ENCODE measurements at places on chromosomes 5 and 9.

DNA sequence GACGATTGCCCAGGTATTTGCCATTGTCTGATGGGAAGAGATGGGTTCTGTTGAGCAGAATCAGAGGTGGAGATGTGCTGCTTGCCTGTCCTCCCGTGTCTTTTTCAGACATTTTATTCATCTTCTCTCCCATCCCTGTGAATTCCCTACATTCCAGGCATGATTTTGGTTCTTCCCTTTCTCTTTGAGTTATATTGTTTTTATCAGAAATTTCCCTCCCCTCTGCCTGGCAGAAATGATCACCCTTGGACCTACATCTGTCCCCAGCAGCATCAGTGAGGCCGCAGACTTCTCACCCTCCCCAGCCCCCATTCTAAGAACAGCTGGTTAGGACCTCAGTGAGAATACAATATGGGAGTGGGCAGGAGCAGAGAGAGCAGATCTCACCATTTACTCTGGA is 640.2 kb downstream of the CCDC171 start:
- DNase-seq: no peak

DNA sequence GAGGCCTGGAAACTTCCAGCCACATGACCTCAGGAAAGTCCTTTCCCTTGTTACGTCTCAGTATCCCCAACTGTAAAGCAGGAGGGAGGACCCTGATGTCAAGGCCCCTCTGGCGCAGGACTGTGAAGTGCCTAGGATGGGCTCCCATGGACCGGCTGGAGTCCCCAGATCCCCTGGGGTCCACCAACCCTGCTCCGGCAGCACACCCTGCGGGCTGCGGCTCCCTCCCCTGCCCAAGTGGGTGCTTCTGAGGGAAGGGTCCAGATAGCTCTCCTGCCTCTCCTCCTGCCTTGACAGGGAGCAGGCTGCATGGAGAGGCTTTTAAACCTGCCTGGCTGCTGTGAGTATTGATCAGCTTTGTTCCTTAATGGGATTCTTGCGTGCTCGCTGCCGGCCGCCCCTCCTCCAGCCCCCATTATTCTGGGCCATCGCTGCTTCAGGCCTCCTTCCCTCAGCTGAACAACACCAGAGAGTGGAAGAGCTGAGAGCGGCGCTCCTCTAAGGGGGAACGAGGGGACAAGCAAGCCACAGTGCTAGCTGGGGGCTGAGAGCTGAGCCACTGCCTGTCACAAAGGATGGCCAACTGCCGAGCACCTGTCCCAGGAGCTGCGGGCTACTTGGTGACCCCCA is 25.6 kb upstream of the NTNG2 start:
- DNase-seq: no peak

DNA sequence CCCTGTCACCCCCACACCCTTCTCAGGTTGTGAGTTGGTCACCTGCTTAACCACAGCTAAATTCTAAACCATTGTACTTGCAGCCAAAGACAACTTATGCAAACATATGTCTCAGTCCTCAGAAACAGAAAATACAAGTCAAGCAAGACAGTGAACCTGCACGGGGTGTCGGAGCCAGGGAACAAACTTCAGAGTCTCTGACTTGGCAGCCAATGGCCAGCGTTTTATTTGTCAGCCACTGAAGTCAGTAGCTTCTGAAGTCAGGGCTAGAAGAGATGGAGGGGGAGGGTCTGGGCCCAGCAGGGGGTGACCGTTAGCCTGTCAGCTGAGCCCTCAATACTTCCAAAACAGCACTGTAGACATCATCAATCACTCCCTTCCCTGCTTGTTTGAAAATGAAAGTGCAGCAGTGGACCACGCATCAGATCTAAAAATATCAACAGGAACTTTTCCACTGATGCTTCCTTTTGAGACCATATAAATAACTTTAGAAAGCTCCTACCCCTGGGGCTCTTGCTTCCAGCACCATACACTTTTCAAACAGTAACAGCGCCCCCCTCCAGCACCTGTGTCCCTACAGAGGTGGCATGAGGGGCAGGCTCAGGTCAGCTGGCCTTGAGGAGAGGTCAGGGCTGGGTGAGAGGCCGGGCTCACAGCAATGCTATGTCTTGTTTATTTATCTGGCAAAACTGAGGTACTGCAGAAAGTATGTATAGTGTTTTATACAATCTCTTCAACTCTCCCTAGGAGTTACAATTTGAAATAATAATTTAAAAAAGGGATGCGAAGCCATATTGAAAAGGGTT is 142.5 kb downstream of the ACER2 start:
- DNase-seq: no peak

- DNase-seq: no peak
Measured at GRCh38 chr5:93598091-93599000, 15.3 kb downstream of the NR2F1 start.

DNA sequence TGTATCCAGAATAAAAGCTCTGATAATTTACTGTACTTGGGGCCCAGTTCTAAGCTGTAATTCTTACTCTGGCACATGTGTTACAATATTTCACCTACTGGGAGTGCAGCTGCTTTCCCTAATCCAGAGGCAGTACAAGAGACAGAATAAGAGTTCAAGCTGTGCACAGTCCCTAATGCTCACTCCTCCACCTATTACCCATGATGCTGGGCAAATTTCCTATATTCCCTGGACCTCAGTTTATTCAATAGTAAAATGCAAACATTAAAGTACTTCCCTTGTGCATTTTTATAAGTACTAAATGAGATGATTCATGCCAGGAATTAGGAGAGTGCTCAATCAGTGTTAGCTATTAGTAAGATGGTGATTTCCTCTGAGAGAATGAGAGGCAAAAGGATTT is 28.0 kb upstream of the TAF11L2 start:
- DNase-seq: no peak

DNA sequence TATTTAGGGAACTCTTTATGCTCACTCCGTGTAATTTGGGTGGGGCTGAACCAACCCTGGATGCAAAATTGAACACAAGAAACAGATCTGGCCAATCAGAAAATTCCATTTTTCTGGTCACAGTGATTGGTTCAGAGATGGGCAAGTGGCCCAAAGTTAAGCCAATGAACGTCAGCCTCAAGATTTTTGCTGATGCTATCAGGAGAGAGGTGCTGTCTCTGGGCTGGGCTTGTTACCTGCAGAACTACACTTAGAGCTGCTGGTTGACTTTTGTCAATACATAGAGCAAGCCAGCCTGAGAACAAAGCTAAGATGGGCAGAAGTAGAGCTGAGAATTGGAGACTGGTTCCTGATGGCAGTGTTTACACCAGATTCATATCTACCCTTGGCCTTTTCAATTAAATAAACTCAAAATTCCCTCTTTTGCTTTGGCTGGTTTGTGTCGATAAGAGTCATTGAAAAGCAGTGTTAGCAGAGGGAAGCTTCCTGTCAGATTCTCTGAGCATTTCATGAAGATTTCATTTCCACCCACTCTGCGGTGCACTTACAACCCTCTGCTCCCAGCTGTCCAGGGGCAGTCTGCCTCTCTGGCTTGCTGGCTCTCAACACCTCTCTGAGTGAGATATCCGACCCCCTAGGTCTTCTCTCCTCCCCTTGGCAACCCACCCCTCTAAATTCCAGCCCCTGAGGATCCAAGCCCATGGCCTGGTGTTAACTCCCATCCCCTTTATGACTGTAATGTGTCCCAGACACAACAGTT is 64.5 kb upstream of the PPARGC1B start:
- no peak for DNase-seq

GRCh38 chr5:119344231-119344630 is 11.6 kb upstream of the TNFAIP8 start:
- DNase-seq: no peak

DNA sequence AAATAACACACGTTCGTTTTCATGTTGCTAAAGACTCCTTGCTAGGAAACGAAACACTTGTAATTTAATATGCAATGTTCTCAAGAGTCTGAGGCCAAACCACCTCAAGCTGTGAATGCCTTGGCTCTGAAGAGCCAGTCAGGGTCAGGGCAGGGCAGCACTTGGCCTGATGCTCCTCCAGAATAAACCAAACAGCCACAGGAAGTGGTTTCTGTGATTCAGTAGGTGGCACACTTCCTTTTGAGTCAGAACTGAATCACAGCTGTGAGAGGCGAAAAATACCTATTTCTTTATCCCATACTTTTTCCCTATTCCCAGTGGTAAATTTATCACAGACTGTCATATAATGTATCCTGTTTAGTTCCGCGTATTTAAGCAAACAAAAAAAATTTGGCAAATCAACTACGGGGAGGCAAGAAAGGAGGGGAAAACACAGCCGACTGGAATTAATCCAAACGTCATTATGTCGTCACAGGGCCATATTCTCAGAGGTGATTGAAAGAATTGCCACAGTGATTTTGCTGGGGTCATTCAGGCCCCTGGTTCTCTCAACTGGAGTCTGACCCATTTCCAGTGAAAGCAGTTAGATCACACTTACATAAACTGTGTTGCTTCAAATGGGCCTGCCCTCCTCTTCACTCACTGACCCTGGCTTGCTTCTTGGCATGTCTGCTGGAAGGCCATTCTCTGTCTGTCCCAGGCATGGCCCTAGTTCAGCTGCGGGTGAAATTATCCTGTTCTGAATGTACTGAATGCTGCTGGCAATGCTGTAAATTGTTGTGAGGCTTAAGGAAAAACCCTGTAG is 71.2 kb downstream of the ARRDC3 start:
- peak; percentile 69 for DNase-seq

DNA sequence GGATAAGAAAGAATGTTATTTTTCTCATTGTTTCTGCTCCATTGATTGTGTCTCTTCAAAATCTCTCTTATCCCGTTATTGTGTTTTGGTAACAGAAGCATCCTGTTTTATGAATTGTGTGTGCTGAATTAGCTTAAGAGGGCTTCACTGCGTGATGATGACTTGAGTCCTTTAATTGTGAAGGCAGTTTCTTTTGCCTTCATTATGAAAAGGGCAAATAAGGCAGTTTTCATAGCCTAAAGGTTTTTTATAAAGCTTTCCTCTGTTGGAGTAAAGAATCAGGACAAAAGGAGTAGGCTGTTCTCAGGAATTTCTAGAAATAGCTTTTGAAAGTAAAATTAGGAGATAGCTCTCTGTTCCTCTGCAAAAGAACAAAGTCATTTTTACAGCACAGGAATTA is 169.8 kb downstream of the FOCAD start:
- DNase-seq: no peak

DNA sequence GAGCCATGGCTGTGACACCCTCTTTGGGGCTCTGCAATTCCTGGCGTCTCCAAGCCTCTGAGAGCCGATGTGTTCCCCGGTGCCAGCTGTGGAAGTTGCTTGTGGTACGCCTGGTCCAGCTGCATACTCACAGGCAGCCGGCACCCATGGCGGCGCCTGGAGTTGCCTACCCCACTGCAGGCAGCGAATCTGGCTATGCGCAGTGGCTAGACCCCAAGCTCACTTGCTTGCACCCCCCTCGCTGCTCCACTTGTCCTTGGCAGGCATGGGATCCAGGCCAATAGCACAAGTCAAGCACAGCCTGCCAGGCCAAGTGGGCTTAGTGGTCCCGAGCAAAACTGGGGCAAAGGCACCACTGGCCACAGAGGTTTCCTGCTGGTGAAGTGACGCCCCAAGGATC is 24.7 kb upstream of the GABRA6 start:
- no peak for DNase-seq
